ENCODE measurements at places on chromosomes 12 and 14.

DNA sequence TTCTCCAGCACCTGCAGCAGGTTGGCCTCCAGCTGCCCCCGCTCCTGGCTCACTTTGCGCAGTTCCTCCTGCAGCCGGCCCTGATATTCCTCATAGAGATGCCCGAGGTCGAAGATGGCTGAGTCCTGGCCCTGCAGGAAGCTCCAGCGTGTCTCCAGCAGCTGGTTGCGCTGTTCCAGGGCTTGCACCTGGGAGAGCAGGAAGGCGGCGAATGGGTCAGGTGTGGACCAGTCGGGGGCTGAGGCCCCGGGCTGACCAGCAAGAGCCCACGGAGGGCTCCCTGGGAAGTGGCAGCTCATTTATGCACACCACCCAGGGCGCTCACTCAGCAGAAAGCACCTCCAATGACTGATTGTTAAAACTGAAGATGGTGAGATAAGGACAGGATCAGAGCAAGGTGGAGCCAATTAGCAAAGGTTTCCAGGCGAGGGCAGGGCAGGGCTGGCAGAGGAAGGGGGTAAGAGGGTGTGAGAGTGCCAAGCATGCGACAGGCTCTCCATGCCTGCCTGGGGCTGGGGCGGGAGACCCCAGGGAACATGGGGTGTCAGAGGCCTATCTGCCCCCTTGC is 6.3 kb downstream of the KRT80 start:
- DNase-seq, result no peak

- DNase-seq, result no peak
Measured at GRCh38 chr12:126353604-126354003, 1288.4 kb downstream of the AACS start.

DNA sequence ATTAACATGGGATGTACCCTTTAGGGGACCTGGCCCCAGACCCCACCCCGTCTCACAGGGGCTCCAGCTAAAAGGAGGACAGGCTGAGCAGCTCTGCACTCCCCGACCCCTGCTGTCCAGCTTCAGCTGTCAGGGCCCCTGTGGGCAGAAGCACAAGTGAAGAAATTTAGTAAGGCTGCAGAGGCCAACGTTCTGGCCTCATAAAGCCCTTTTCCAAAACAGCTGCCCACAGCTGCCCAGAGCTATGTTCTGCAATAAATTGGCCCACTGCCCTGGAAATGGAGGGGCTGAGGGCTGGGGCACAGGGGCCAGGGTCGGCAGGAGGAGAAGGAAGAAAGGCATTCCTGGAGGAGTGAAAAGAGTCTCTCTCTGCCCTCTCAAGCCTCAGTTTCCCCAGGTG is 357.1 kb downstream of the BCL11B start:
- DNase-seq, result no peak

GRCh38 chr12:71216725-71217579 is 59.2 kb upstream of the TSPAN8 start:
- no peak for DNase-seq

Measured in activated T-cell treated with anti-CD3 and anti-CD28 coated beads for 48 hours (primary cell).